ENCODE measurements at places on chromosomes 6 and 20. TPM values are rescaled to one million over a fixed set of nuclear protein-coding genes. Genes with fewer than 3 reads are reported as not detected.

NAA20 gene
- total RNA-seq = 65.0 TPM

FERMT1 gene
- total RNA-seq = 1.1 TPM

MOCS1 gene
- total RNA-seq = 24.7 TPM

MDFI gene
- total RNA-seq = 1.3 TPM

SCAND1 gene
- total RNA-seq = 41.5 TPM

GPX5 gene
- not detected for total RNA-seq

PNLDC1 gene
- total RNA-seq = 0.17 TPM

BFSP1 gene
- 0.55 TPM for total RNA-seq

DNAH8 gene
- total RNA-seq = not detected

SPATA25 gene
- total RNA-seq = 1.1 TPM

SMLR1 gene
- total RNA-seq = not detected

TMEM170B gene
- 5.4 TPM for total RNA-seq

RIPPLY2 gene
- total RNA-seq = not detected

NKX2-2 gene
- total RNA-seq = not detected

ETV7 gene
- 0.15 TPM for total RNA-seq

ACTL10 gene
- total RNA-seq = 0.40 TPM

NR2E1 gene
- total RNA-seq = not detected

BAG2 gene
- 14.8 TPM for total RNA-seq

KCNQ2 gene
- total RNA-seq = 0.52 TPM

TRMT11 gene
- 8.3 TPM for total RNA-seq

RNF217 gene
- total RNA-seq = 8.5 TPM

HLA-DMA gene
- 20.0 TPM for total RNA-seq

RAMACL gene
- 0.67 TPM for total RNA-seq

TFAP2D gene
- not detected for total RNA-seq

GNMT gene
- total RNA-seq = 2.0 TPM

BPIFA1 gene
- total RNA-seq = not detected

CYP21A2 gene
- total RNA-seq = 0.52 TPM

PHIP gene
- total RNA-seq = 17.3 TPM

DSP gene
- 314 TPM for total RNA-seq

PACRG gene
- 8.2 TPM for total RNA-seq

PRL gene
- not detected for total RNA-seq

FAXC gene
- not detected for total RNA-seq

PDE10A gene
- 9.3 TPM for total RNA-seq

TMEM217 gene
- not detected for total RNA-seq

DHX16 gene
- 20.2 TPM for total RNA-seq

LRRN4 gene
- 0.99 TPM for total RNA-seq

KCNG1 gene
- total RNA-seq = 0.37 TPM

GSTA2 gene
- not detected for total RNA-seq

PGC gene
- total RNA-seq = not detected

SCRT2 gene
- total RNA-seq = not detected

LIN28B gene
- total RNA-seq = not detected

CCM2L gene
- 9.2 TPM for total RNA-seq

GABRR1 gene
- not detected for total RNA-seq

WFDC5 gene
- not detected for total RNA-seq

LY6G6F gene
- total RNA-seq = not detected

HLA-DRB1 gene
- 34.3 TPM for total RNA-seq

TRPC4AP gene
- total RNA-seq = 33.7 TPM

EFCAB8 gene
- not detected for total RNA-seq

GDAP1L1 gene
- total RNA-seq = 0.42 TPM

OPRM1 gene
- total RNA-seq = not detected

PFDN6 gene
- 57.3 TPM for total RNA-seq

MEP1A gene
- not detected for total RNA-seq

GGTLC1 gene
- not detected for total RNA-seq

COX4I2 gene
- total RNA-seq = 10.1 TPM

TP53INP2 gene
- 146 TPM for total RNA-seq

ZSCAN23 gene
- 1.2 TPM for total RNA-seq

C6orf52 gene
- total RNA-seq = not detected

ASIP gene
- 9.5 TPM for total RNA-seq

PLAGL2 gene
- total RNA-seq = 6.7 TPM

CDSN gene
- total RNA-seq = not detected
